ENCODE measurements at places on chromosomes 5 and 9.

DNA sequence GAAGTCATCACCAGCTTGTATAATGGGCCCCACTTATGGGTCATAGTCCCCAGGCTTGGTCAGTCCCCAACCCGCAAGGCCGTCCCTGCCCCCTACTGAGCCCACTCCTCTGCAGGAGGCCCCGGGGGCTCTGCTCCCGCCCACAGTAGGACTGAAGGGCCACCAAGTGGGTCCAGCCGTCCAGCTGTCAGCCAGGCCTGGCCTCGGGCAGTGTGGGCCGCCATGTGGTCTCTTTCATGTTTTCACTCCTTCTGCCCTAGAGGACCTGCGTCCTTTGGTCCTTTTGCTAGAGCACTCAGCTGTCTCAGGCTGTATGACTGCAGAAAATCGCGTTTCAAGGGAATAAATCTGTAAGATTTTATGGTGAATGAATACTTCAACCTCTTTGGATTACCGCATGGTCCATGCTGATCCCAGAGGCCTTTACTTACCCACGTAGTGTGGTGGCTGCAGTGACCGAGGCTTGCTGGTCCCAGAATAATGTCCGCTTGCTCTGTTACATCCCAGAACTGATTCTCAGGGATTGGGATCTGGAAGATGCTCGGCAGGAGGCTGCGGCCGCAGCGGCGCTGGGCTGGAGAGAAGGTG is 105.7 kb upstream of the FAM120A start:
- no peak for DNase-seq

DNA sequence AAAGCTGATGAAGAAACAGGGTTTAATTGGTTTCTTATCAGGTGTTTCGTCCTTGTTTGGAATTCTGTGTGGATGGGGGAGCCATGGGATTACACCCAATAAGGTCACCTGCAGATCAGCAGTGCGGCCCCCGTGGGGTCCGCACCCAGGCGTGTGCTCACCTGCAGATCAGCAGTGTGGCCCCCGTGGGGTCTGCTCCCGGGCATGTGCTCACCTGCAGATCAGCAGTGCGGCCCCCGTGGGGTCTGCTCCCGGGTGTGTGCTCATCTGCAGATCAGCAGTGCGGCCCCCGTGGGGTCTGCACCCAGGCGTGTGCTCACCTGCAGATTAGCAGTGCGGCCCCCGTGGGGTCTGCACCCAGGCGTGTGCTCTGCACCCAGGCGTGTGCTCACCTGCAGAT is 41.7 kb upstream of the CEP72 start:
- DNase-seq: no peak

GRCh38 chr5:982377-983237 is 26.0 kb upstream of the NKD2 start:
- DNase-seq: no peak

DNA sequence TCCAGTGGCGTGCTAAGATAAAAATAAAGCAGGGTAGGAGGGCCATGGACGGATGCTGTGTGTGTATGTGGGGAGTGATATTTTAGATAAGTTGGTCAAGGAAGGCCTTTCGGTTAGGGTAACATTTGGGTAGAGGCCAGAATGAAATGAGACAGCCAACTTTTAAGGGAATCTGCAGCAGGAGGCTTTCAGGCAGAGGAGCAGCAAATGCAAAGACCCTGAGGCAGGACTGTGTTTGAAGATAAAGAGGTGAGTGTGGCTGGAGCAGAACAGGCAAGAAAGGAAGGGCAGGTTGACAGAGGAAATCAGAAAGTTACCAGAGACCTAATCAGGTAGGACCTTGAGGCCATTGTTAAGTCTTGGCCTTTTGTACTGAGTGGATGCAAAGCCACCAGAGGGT is 106.2 kb downstream of the MAST4 start:
- DNase-seq: no peak

GRCh38 chr5:61333954-61334867 is 2.2 kb downstream of the ZSWIM6 start:
- no peak for DNase-seq

DNA sequence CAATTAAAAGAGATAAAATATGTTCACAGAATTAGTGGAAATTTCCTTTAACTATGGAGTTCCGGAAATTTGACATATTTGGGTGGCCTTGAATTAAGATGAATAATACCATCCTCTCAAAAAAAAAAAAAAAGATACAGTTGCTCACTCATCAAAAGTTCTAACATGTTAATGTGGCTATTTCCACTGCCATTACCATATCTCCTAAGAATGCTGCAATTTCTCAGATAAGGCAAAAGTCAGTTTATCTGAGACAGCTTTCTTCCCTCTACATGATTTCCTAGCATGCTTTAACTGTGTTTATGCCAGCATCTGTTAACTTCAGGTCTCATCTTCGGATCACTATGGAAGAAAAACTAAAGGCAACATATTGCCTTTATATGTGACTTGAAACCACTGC is 2.6 kb downstream of the FASTKD3 start:
- DNase-seq: no peak
